ENCODE measurements at places on chromosomes 11 and 22.

DNA sequence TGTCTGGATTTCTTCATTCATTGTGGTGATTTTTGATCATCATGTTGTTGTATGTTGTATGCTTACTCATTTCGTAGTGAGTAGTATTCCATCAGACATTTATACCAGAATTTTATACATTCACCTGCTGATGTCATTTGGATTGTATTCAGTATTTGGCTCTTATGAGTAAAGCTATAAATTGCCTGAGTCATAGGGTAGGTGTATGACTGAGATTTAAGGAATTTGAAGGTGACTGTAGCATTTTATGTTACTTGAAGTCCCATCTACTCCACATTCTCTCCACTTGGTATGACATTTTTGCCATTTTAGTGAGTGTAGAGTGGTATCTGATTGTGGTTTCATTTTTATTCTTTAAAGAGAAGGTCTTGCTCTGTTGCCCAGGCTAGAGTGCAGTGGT lies 548.2 kb downstream of the TBC1D22A start:
- DNase-seq: no peak

DNA sequence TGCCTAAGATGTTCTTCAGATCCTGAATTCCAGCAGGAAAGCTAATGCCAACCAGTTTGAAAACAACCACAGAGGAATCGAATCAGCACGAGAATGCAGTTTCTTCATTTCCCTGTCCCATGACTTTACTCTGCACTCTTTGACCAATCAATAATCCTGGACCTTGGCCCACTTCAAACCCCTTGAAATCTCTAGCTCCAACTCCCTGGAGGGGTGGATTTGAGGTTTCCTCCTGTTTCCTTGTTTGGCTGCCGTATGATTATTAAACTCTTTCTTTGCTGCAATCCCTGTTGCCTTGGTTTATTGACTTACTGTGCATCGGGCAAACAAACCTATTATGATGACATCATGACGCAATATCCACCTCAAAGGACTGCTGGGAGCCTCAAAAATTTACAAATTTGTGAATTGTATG lies 109.3 kb downstream of the FBXO7 start:
- no peak for DNase-seq

DNA sequence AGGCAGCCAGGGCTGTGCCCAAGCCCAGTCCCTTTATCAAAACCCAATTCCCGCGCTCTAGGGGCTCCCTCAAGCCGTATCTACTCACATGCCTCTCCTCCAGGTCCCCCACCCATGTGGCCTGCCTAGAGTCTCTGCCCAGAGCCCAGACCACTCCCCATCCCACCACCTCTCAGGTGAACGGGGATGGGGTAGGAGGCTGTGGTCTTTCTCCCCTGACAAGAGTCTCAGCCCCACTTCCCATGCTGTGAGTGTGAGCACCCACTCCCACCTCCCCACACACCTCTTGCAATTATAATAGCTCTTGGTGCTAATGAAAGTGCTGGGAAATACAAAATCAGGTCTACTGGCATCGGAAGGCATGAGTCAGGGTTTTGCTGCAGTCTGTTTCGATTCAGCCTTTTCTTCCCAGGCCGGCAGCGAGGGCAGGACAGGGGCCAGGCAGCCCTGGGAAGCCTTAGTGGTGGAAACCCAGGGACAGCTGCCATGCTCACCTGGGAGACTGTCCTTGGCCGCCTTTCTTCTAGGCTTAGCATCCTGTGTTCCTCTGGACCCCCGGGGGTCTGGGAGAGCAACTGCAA lies 16.7 kb upstream of the TMPRSS4 start:
- no peak for DNase-seq

GRCh38 chr22:47705350-47705749 lies 942.9 kb downstream of the TBC1D22A start:
- no peak for DNase-seq

GRCh38 chr11:124886978-124887666 lies 10.5 kb downstream of the ROBO4 start:
- no peak for DNase-seq

DNA sequence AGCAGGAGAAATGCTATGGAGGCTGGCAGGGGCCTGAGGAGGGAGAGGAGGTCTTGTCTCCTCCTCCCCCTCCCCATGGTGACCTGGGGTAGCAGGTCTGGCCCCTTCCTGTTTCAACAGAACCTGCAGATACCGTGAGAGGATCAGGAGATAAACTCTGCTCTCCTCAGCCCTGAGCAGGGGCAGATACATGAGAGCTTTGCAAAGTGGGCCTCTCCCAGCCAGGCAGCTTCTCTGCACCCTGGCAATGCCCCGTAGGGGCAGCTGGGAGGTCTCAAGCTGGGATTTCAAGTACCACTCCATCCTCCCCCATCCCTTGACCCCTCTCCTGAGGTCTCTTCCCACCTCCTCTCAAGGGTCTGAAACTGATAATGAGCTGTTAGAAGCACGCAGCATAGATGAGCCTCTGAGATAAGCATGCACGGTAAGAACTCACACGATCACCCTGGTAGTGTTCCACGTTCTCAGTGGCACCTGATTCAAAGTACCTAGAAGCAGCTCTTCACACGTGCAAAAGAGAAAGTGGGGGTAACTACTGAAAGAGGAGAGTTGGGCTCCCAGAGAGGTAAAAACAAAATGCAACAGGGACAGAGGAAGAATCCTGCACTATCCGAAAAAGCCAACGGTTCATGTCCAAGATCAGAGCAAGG lies 4.9 kb upstream of the CCDC86 start:
- no peak for DNase-seq

DNA sequence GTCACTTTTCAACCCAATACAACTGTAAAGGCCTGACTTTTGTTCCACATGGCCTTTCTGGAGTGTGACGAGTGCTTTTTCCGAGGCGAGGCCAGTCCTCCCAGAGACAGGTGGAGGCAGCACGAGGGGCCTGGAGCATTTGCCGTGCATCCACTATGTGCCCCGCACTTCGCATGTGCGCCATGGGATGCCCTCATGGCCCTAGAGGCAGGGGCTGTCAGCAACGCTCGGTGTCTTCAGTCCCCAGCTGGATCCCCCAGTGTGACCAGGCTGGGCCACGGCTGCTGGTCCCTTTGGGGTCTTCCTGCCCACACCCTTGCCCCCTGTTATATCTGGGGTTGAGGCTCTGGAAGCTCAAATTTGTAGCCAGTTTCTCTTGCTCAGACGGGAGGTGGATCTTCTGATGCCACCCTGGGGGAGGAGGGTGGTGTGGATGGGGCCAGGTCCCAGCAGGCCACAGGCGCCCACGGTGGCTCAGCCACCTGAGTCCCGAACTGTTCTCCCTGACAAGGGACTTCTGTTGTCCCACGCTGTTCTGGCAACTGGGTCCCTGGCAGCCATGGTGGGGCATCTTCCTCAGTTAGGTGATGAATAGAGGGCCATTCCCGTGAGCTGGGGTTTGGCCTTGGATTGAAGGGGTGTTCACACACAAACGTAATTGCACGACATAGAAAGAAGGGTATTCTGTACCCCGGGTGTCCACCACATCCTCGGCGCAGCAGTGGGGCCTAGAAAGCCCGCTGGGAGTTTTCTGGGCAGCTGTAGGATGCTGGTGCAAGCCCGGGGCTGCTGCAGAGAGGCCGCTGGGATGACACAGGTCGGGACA lies 100.9 kb downstream of the CTTN start:
- no peak for DNase-seq

- no peak for DNase-seq
Measured at GRCh38 chr11:132238331-132238866, 868.0 kb downstream of the NTM start.

DNA sequence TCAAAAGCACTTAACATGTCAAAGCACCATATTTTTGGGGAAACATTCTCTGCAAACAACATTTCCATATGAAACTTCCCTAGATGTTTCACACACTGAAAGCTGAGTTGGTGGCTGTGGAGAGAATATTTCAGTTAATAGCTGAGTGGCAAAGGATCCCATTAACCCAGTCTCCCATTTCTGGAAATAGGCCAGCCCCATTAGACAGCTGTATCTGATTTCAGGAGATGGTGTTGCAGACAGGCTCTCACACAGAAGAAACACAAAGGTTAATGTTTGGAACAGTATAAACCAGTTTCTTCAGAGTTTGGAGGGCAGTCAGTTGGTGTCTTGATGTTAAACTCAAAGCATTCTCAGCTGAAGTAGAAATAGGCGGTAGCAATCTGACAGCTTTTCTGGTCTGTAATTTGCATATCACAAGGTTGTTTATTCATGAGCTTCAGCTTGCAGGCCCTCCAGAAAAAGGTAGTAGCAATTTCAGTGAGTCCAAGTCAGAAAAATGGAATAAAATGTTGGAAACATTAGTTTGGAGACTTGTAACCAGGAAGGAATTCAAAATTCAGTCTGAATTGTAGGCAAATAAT lies 15.5 kb upstream of the ZBTB44 start:
- no peak for DNase-seq

DNA sequence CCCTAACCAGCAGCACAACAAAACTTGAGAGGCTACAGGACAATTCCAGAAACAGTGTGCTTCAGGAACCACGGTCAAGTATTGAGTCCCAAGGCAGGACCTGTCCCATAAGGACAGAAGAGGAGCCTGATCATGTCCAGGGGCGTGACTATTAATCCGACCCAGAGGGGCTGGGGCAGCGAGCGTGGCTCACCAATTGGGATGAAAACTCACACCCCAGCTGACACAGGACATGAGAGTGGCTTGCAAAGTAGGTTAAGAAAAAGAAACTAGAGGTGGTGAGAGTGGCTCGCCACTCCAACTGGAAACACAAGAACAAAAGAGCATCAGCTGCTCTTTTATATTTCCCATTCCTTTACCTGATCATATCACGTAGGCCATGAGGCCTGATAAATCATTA lies 16.0 kb upstream of the FEZ1 start:
- no peak for DNase-seq

DNA sequence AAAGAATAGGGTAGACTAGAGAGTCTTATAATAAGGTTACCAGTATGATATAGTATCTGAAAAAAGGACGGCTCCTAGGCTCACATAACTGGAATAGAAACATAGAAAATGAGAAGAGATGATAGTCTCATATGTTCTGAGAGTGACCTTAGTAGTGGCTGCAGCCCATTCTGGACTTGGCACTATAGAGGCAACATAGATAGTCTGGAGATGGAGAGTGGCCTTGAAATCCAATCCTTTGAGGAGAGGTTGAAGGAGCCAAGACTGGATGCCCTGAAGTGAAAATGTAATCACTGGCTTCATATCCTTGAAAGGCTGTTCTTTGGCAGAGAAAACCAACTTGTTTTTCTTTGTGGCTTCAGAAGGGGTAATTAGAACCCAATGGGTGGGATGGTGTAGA lies 81.1 kb downstream of the STIM1 start:
- no peak for DNase-seq

- no peak for DNase-seq
Measured at GRCh38 chr11:69306821-69307220, 12.9 kb downstream of the MYEOV start.

DNA sequence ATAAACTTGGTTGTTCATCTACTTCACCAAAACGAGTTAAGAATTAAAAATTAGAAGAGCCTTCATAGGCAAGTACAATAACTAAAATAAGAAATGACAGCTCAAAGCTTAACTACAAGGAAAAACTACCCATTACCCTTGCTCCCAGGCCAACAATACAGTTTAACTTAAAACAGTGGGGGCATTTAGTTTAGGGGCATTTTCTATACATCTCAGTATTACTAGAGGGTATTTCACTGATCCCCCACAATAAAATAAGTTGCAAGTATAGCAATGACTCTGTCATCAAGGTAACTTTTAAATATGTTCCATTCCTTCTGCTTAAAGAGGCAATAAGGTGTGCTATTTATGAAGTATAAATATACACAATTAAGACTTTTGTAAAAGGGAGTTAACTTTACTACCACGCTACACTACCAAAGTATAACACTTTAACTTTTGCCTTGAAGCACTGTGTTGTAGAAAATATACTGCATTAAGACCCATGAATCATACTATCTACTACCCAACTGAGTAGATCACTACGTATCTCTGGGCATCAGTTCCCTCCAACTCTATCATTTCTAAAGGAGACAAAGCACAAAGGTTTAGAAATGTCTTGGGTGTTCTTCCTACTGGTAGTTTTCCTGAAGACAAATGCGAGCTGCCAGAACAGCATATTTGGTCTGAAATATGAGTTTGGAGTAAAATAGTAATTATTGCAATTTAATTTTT lies 29.8 kb downstream of the CHORDC1 start:
- no peak for DNase-seq

DNA sequence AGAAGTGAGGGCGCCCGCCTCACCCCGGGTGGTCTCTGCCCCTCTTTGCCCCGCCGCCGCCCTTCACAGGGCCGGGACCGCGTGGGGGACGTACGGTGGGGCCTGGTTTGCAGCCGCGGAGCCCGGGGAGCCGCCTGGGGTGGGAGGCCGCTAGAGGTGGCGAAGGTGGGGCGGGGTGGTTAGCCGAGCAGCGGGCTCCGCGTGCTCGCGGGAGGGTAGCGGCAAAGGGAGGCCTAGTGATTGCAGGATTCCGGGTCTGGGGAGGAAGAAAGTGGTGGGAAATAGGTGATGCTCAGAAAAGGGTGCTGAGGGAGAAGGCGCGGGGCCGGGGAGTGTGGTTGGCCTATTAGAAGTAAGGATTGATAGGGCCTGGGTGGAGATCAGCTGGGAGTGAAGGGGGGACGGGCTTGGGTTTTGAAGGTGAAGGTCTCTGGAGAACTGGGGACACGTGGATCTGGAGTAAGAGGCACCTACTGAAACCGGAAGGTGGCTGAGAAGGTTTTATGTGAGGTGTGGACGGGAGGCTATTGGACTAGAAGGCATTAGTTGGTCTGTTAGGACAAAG lies 571 bp downstream of the FAR1 start:
- DNase-seq: no peak

GRCh38 chr11:61045271-61045670 lies 57.0 kb upstream of the CD5 start:
- no peak for DNase-seq

GRCh38 chr11:46034041-46034440 lies 87.2 kb downstream of the PHF21A start:
- DNase-seq: no peak

- no peak for DNase-seq
Measured at GRCh38 chr11:132101881-132102280, 731.5 kb downstream of the NTM start.

- no peak for DNase-seq
Measured at GRCh38 chr22:48940266-48941032, 887.2 kb downstream of the BRD1 start.

DNA sequence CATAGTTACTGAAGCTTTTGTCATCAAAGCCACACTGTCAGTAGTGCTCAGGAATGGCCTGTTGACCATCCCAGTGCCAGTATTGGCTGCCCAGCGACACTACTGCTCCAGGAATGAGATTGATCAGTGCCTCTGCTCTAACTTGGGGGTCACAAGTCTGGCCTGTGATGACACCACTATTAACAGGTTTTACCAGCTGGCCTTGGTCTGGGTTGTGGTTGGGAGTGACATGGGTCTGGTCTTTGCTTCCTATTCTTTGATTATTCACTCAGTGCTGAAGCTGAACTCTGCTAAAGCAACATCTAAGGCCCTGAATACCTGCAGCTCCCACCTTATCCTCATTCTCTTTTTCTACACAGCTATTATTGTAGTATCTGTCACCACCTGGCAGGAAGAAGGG lies 21.5 kb downstream of the OR56B4 start:
- DNase-seq: no peak

All from esophagus squamous epithelium (tissue), 5 donors.